ENCODE measurements at places on chromosomes 6 and 20. TPM values are rescaled to one million over a fixed set of nuclear protein-coding genes. Genes with fewer than 3 reads are reported as not detected.

DAAM2 gene
- polyA plus RNA-seq, result 51.4 TPM

GPX5 gene
- not detected for polyA plus RNA-seq

CDH4 gene
- 1.0 TPM for polyA plus RNA-seq

CTCFL gene
- 0.11 TPM for polyA plus RNA-seq

WFDC5 gene
- polyA plus RNA-seq, result not detected

SLC17A1 gene
- not detected for polyA plus RNA-seq

DNAH8 gene
- 5.4 TPM for polyA plus RNA-seq

RIMS4 gene
- 6.0 TPM for polyA plus RNA-seq

MED23 gene
- 29.7 TPM for polyA plus RNA-seq

TMEM30A gene
- polyA plus RNA-seq, result 54.9 TPM

PRDM13 gene
- 0.07 TPM for polyA plus RNA-seq

ADGRG6 gene
- polyA plus RNA-seq, result 14.4 TPM

RFX6 gene
- polyA plus RNA-seq, result not detected

ECT2L gene
- 0.20 TPM for polyA plus RNA-seq

ANKRD66 gene
- polyA plus RNA-seq, result not detected

HNF4A gene
- polyA plus RNA-seq, result not detected

HMGCLL1 gene
- polyA plus RNA-seq, result 6.6 TPM

EYA4 gene
- polyA plus RNA-seq, result 22.6 TPM

MLIP gene
- polyA plus RNA-seq, result 34.1 TPM

SPTLC3 gene
- polyA plus RNA-seq, result 3.0 TPM

RBL1 gene
- 14.8 TPM for polyA plus RNA-seq

ADTRP gene
- not detected for polyA plus RNA-seq

MCHR2 gene
- not detected for polyA plus RNA-seq

ACSS2 gene
- polyA plus RNA-seq, result 58.6 TPM

ADGRF5 gene
- 28.5 TPM for polyA plus RNA-seq

PRSS16 gene
- 1.6 TPM for polyA plus RNA-seq

CLVS2 gene
- polyA plus RNA-seq, result 0.32 TPM

All from muscle of arm (tissue), 14 donors.